ENCODE measurements at places on chromosomes 2 and 18. TPM values are rescaled to one million over a fixed set of nuclear protein-coding genes. Genes with fewer than 3 reads are reported as not detected.

The CPSF3 gene
- 51.2 TPM for total RNA-seq

The CNDP1 gene
- total RNA-seq, result not detected

The TRIM43 gene
- total RNA-seq, result not detected

The SLC25A12 gene
- total RNA-seq, result 15.7 TPM

The TSPYL6 gene
- not detected for total RNA-seq

The PEX13 gene
- 15.7 TPM for total RNA-seq

The SLC14A1 gene
- total RNA-seq, result not detected

The PLB1 gene
- 2.4 TPM for total RNA-seq

The SAG gene
- not detected for total RNA-seq

The ZNF407 gene
- total RNA-seq, result 2.1 TPM

The DBI gene
- 537 TPM for total RNA-seq

The PPP4R1 gene
- 39.3 TPM for total RNA-seq

The APLF gene
- total RNA-seq, result 0.80 TPM

The GIGYF2 gene
- 31.0 TPM for total RNA-seq

The CD28 gene
- not detected for total RNA-seq

The PRKAG3 gene
- total RNA-seq, result not detected

The ODC1 gene
- 155 TPM for total RNA-seq

The PASK gene
- total RNA-seq, result 9.3 TPM

The SLC16A14 gene
- total RNA-seq, result 0.83 TPM

The CHRND gene
- total RNA-seq, result not detected

The SP140 gene
- 0.27 TPM for total RNA-seq

The SERPINB12 gene
- total RNA-seq, result not detected

The PLEK gene
- not detected for total RNA-seq

The CCDC121 gene
- total RNA-seq, result 3.8 TPM

The ACTG2 gene
- total RNA-seq, result 0.23 TPM

The TXNDC2 gene
- 0.45 TPM for total RNA-seq

The DAW1 gene
- 3.2 TPM for total RNA-seq

The CNOT11 gene
- 39.9 TPM for total RNA-seq

The OSBPL6 gene
- total RNA-seq, result 7.4 TPM

The ARPC2 gene
- 295 TPM for total RNA-seq

The DSC2 gene
- 1.2 TPM for total RNA-seq

The RESP18 gene
- not detected for total RNA-seq

The CYP26B1 gene
- 16.9 TPM for total RNA-seq

The MYO3B gene
- not detected for total RNA-seq

The PLA2R1 gene
- 1.9 TPM for total RNA-seq

The NOL4 gene
- not detected for total RNA-seq

The GALNT3 gene
- not detected for total RNA-seq

The GLI2 gene
- total RNA-seq, result 16.6 TPM

The GAREM1 gene
- total RNA-seq, result 4.3 TPM

The MYL12A gene
- 330 TPM for total RNA-seq

The IKZF2 gene
- total RNA-seq, result 0.27 TPM

The GATA6 gene
- total RNA-seq, result 1.8 TPM

The ALPI gene
- total RNA-seq, result not detected

The BIRC6 gene
- total RNA-seq, result 30.8 TPM
